ENCODE measurements at places on chromosomes 3 and 15.

- no peak for DNase-seq
These were observed 428.4 kb upstream of the KCNMB2 start for GRCh38 chr3:178107804-178108203.

DNA sequence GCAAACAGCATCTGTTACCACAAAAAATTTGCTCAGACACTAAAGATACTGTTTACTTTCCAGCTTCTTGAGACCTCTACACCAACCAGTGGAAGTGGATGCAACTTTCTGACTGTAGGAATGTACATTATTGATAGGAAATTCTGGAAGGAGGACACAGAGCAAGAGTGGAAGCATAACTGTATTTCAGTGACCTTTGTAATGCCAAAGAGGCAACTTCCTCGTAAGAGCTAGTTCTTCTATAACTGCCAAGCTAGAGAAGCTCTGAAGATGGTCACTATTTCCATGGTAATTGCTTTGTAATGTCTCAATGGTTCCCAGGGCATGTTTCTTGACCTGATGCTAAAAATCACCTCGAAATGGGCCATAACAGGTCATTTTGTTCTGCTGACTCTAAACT, 96.3 kb upstream of the SLC2A2 start:
- DNase-seq: no peak

GRCh38 chr3:143339451-143339850, 219.9 kb downstream of the CHST2 start:
- no peak for DNase-seq

DNA sequence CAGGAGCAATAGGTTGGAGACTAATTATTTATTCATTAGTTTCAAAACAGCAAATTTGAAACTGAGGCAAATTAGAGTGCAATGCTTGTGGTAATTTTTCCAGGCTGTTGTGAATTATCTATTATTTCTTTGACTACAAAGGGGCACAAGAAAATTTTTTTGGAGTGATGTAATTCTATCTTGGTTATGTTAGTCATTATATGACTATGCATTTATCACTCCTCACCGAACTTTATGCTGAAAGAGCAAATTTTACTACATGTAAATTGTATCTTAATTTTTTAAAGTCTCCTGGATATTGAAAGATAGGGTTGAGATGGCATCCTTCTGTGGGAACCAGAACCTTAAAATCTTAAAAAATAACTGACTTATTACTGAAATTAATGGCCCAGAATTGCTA, 320.0 kb upstream of the ROBO1 start:
- DNase-seq: no peak

- no peak for DNase-seq
These were observed 257.1 kb downstream of the TUSC7 start for GRCh38 chr3:116966649-116967048.

- DNase-seq: no peak
These were observed 116.7 kb downstream of the CADPS start for GRCh38 chr3:62758296-62759066.

DNA sequence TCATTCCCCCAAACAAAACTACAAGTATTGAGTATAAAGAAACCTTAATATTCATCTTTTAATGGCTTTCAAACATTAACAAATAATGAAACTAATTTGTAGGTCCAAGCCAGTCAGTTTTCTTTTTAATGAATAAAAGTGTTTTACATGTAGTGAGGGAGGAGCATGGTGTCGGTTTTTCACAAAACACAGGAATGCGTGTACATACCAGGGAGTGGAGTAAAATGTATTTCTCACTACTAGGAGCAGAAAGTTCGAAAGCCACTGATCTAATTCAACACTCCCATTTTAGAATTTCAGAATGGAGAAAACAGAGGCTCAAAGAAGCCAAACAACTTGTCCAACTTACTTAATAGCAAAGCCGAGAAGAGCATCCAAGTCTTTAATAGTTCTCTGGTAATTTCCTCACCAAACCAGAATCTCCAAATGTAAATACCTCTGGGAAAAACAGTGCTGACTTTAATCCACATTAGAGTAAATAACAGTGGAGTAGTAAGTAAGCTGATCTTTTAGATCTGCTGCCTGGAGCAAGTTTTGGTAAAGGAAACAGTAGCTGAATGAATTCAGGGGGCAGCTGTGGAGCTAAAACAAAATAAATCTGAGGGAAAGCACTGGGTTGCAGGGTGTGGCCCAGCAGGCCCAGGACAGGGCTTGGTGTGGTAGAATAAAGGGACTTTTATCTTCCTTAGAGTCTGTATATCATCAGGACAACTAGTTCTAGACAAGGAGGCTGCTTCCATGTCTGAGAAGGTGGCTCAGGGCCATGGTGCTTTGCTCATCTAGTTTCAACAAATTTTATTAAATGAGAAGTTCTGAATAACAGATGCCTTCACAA, 7.9 kb downstream of the ANP32A start:
- no peak for DNase-seq

DNA sequence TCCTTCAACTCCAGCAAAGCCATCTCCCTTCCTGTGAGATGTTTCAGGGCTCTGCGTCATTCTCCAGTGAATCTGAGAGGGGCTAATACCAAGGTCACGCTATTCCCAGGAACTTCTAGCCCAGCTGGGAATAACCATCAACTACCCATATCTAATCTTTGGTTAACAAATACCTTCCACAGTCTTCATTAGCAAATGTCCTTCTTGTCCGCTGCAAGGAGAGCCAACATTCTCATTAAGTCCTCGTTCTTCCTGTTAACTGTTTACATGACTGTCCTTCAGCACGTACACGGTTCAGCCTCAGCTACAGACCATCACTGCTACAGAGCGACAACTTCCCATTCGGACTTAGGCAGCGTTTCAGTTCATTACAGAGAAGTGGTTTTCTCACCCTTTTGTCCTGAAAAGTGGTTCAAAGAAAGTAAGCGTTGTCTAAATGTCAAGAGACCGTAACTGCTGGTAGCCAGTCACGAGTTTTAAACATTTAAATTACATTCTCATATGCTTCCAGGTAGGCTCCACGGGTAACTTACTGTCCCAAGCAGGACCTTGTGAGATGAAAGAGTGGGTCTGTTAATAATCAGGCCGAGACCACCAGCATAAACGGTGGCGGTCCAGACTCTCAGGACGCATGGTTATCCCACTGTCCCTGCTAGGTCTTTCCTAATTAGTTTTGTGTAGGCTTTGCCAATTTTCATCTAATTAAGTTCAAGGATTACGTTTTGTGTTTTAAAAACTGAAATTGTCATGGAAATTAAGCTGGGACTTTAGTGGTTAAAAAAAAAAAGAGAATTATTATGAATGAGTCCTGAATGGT, 63.8 kb downstream of the CHSY1 start:
- DNase-seq: no peak

GRCh38 chr3:64792445-64792844, 104.6 kb upstream of the ADAMTS9 start:
- DNase-seq: no peak

- no peak for DNase-seq
These were observed 296.0 kb downstream of the MEX3B start for GRCh38 chr15:81749716-81750375.

- no peak for DNase-seq
These were observed 97.7 kb upstream of the ATP2B2 start for GRCh38 chr3:10602769-10603768.

GRCh38 chr3:100708989-100709841, at the start of gene TFG:
Gene TFG (plus strand): TSS chr3:100709494. CDS start chr3:100713686, 4,192 bp downstream.
- peak; percentile 96 for DNase-seq

DNA sequence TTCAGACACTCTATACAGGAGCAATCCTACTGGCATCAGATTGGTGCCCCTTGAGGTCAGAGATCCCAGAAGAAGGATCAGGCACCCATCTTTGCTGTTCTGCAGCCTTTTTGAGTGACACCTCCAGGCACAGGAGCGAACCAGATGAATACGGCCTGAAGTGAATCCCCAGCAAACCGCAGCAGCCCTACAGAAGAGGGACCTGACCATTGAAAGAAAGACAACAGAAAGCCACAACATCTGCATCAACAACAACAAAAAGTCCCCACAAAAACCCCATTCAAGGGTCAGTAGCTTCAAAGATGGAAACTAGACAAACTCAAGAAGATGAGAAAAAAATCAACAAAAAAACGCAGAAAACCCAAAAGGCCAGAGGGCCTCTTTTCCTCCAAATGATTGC, 130.4 kb downstream of the PPM1L start:
- DNase-seq: no peak

- DNase-seq: no peak
These were observed 31.2 kb upstream of the DUT start for GRCh38 chr15:48300038-48300437.

- no peak for DNase-seq
These were observed 47.1 kb downstream of the HRH1 start for GRCh38 chr3:11201251-11202019.

Measured in hippocampal formation (tissue), 2 donors.